ENCODE measurements at places on chromosomes 1 and 21. TPM values are rescaled to one million over a fixed set of nuclear protein-coding genes. Genes with fewer than 3 reads are reported as not detected.

MAP3K7CL gene
- total RNA-seq, result 9.5 TPM

DNAH14 gene
- 5.5 TPM for total RNA-seq

FMO2 gene
- not detected for total RNA-seq

OR2M3 gene
- not detected for total RNA-seq

BEST4 gene
- total RNA-seq, result not detected

MTMR11 gene
- total RNA-seq, result 3.7 TPM

FMN2 gene
- total RNA-seq, result not detected

SFN gene
- total RNA-seq, result 0.20 TPM

TTLL10 gene
- total RNA-seq, result not detected

RPAP2 gene
- 16.5 TPM for total RNA-seq

S100A14 gene
- total RNA-seq, result not detected

ZNF695 gene
- total RNA-seq, result 4.4 TPM

VHLL gene
- total RNA-seq, result not detected

TRIM58 gene
- 0.34 TPM for total RNA-seq

OR2T2 gene
- total RNA-seq, result not detected

POU2F1 gene
- total RNA-seq, result 5.7 TPM

SPRR2G gene
- total RNA-seq, result not detected

RORC gene
- not detected for total RNA-seq

KCNQ4 gene
- not detected for total RNA-seq

KIF26B gene
- total RNA-seq, result 0.15 TPM
